ENCODE measurements at places on chromosomes 3 and 15. TPM values are rescaled to one million over a fixed set of nuclear protein-coding genes. Genes with fewer than 3 reads are reported as not detected.

Gene WDR72
- total RNA-seq, result not detected

Gene FAM240A
- not detected for total RNA-seq

Gene RHOV
- not detected for total RNA-seq

Gene BCL2A1
- total RNA-seq, result 0.65 TPM

Gene GOLGA8S
- total RNA-seq, result 0.16 TPM

Measured in heart left ventricle (tissue), 16 donors.